ENCODE measurements at places on chromosomes 6 and 20.
A peak's percentile ranks its signal among the peaks of the same experiment; 100 is the strongest.

- no peak for DNase-seq
Observed at GRCh38 chr20:34618676-34619075, 58.2 kb downstream of the PIGU start.

- DNase-seq: no peak
Observed at GRCh38 chr6:30463651-30464618, 25.4 kb upstream of the HLA-E start.

- DNase-seq: no peak
Observed at GRCh38 chr6:36039112-36039511, 11.5 kb downstream of the MAPK14 start.

- DNase-seq: no peak
Observed at GRCh38 chr6:501891-502601, 110.5 kb downstream of the IRF4 start.

- no peak for DNase-seq
Observed at GRCh38 chr6:147227770-147228320, 23.6 kb downstream of the STXBP5 start.

- no peak for DNase-seq
Observed at GRCh38 chr6:5814116-5814515, 192.6 kb downstream of the NRN1 start.

- DNase-seq: no peak
Observed at GRCh38 chr20:55777641-55778040, 227.7 kb downstream of the CBLN4 start.

DNA sequence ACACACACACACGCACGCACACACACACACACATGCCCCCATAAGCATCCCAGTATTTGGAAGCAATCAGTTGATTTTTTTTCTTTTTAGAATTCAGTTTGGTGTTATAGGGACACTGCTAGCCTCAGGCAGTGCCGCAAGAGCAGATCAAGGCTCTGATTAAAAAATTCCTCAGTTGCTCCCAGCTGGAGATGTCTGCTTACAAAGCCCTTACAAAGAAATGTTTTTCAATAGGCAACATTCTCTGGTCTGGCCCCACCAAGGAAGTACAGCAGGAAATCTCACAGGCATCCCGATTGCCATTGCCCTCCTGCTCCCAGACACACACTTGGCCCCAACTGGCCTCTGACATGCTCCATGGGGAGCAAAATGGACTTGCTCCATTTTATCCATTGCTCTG lies 22.9 kb upstream of the CD83 start:
- no peak for DNase-seq

- no peak for DNase-seq
Observed at GRCh38 chr20:21609981-21610380, 95.5 kb upstream of the PAX1 start.

GRCh38 chr20:8368670-8369069 lies 236.6 kb downstream of the PLCB1 start:
- no peak for DNase-seq

- DNase-seq: no peak
Observed at GRCh38 chr6:73579389-73579788, 58.6 kb upstream of the EEF1A1 start.

GRCh38 chr6:21277601-21278374 lies 315.8 kb upstream of the SOX4 start:
- DNase-seq: no peak

GRCh38 chr6:52672412-52673025 lies 1.6 kb downstream of the TMEM14A start:
- DNase-seq: no peak

DNA sequence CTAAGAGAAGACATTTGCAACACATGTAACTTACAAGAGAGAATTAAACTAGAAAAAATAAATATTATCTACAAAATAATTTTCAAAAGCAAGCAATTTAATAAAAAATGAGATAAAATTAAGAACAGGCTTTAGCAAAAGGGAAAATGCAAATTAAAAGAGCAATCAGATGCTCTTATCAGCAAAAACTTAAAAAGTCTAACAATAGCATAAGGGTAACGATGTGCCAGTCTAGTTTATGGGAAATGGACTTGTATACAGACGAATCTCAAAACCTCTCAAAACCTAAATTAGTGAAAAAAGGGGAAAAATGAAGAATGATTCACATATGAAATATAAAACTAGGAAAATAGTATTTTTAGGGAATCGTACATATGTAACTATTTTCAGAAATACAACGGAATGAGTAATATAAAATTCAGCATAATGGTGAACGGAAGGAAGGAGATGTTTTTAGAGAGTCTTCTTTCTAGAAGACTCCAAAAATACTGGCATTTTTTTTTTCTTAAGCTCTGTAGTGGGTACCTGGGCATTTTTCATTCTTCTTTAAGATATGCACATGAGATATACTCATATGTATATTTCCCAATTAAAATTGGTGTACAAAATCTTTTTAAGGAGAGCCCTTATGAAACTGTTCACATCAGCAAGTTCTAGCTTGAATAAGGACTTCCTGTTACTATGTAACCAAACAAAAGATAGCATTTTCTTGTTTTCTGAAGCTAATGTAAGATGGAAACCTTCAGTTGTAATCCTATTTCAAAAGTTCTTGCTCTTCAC lies 927 bp upstream of the MANEA start:
- no peak for DNase-seq

DNA sequence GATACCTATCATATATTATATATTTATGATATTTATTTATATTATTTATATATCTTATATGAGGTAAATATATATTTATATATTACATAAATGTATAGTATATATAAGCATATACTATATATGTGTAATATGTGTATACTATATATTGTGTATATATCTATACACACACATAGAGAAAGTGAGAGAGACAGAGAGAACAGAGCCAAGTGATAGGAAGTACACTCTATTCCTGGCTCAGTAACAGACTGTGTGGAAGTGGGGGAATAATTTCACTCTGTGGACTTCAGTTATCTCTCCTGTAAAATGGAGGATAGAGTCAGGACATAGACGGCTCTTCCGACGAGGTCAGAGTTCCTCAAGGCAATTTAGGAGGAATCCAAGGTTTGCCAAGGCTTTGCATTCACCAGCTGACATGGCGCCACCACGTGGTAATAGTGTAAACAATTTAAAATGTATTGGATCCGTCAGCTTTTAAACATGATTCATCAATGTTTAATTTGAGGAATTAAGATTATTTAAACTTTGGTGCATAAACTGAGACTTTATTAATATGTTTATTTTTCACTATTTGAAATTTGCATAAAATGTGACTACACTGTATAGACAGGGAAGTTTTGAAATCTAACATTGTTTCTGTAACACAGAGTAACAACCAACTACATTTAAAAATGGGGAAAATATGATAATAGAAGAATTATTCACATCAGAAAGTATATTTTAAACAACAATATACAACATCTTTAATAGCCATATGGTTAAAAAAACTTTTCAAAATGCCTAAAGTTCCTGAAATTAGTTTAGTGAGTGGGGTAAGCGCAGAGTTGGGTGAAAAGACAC lies 75.4 kb upstream of the TMEM244 start:
- DNase-seq: no peak

GRCh38 chr20:25126204-25127029 lies 44.5 kb upstream of the VSX1 start:
- DNase-seq: no peak

DNA sequence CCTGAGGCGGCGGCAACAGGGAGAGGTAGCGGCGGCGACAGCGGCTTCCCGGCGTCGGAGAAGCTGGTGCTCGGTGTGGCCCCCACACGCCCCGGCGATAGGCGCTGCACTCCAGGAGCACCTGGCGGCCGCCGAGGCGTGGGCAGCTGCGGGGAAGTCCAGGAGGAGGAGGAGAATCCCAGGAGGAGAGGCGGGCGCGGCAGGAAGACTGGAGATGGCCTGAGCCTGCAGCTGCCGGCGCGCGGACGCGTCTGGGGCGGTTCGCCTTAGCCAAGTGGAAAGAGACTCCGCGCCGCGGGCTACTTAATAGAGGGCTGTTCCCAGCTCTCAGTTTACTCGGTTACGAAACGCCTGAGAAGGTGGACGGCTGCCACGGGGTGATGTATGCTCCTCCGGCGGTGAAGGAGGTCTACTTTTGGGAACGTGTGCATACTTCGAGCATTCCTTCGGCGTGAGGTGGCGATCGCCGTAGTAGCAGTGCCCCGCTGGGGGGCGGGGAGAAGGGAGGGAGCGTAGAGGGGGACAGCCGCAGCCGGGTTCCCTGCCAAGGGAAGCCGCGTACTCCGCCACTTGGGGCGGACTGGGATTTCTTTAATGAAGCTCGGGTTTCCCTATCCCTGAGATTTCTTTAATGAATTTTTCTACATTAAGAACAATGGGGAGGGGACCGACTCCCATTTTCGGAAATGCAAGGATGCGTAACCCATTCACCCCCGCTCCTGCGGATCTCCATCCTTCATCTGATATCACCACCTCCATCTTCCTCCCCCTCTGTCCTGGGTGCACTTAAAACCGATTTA lies at the start of gene COL12A1:
Gene COL12A1 (minus strand): TSS at position 278 of the 800 bp plus-strand sequence. CDS start 3,261 bp downstream, outside the sequence.
- DNase-seq: peak; percentile 16

DNA sequence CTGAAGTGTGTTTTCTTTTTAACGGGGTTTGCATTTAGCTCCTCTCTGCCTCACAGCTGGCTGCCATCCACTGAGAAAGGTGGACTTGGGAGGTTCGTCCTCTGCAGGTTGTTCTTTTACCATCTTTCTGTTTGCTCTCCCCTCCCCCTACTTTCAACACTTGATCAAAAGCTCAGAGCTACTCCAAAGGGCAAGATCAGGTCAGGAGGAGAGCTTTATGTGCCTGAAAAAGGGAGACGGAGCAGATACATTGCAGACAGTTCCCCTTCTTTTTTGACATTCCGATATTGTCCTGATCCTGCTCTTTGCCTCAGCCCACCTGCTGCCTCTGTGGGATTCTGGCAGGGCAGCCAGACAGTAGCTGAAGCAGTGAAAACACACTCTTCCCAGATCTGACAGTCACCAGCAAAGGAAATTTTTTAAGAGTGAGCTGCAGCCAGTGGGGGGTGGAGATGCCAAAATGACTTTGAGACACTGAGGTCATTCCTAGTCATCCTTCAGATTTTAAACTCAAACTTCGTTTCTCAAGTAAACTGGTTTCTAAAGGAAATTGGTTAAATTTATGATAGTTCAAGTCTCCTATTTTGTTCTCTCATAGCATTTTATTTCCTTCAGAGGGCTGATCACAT lies 26.5 kb downstream of the SMLR1 start:
- no peak for DNase-seq

DNA sequence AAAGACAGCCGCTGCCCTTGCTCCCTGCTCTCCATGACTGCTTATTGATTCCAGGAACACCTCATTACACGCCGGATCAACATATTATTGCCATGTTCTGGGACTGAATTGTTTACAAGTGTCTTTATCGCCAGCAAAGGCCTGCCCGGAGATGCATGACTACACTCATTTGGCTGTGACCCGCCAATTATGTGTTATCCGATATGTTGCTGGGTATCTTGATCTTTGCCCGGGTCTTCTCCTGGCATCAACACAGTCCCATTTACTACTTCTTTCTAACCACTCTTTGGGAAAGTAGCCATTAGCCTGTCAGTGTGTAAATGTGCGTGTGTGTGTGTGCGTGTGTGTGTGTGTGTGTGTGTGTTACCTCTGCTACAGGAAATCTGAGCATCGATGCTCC lies 15.4 kb downstream of the LINC00237 start:
- DNase-seq: no peak

- DNase-seq: peak; percentile 10
Observed at GRCh38 chr6:42075159-42075838, 25.0 kb downstream of the TAF8 start.

DNA sequence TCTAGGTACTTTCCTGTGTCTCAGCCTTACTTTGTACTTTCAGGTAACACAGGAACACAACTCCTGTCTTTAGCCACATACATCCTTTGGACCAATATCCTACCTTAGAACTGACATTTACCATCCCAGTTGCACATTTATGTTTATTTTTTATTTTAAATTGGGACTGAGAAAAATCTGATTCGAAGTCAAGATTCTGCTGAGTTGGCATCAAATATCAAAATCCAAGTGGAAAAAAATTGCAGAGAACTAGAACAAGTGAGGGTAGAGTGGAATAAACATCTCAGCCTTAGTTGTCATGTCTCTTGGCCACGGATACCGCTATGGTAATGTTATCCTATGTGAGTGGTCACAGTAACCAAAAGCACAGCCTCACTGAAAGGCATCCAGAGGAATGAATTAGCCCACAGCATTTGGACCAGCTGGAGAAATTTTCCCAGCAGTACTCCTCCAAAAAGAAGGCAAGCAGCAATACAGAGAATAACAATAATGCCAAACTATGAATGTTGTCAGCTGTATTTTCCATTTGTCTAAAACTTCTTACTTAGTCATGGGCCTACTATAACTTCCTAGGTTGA lies 17.6 kb upstream of the EYA4 start:
- DNase-seq: no peak

DNA sequence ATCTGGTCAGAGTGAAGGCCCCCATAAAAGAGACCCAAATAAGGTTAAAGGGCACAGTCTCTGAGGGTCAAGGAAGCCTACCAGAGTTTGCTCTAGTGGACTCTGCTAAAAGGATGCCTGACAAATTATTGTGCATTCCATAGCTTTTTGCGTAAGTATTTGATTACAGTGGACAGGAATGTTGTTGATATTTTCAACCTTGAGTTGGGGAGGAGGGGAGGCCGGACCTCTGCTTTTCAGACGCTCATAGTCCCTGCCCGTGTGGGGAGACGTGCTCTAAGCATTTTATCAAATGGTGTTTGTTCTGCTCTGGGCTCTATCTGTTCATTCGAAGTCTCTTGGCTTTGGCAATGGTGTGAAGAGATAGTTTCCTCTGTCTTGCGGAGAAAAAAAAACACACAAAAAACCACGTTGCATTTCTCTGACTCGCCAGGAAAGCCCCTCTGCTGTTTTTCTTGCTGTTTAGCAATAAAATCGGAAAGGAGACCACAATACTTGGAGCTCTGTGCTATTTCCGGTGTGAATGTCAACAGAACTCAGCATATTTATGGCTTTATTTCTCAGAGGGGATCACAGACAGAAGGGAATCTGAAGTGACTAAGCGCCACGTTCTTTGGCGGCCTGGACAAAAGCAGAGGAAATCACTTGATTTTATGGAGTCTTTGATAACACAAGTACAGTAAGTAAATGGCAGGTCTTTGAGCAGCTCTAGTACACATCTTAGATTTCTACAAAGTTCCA lies 159.8 kb downstream of the ZFP64 start:
- DNase-seq: no peak

- DNase-seq: no peak
Observed at GRCh38 chr20:50278684-50279531, 88.3 kb downstream of the CEBPB start.

DNA sequence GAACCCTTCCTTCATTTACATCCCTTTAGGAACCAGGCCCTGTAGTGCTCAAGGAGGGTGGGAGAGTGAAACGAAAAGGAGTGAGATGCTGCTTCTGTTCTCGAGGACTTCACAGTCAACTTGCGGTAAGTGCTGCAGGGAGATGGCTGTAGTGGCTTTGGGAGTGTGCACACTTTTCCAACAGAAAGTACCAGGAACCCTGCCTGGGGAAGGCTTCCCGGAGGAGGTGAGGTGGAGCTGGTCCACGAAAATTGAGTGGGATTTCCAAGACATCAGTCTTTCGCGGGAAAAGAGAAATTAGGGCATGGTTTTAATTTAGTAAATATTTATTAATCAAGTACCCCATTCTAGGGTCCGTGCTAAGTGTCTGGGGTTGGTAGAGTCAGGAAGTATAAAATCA lies 12.7 kb downstream of the TRIM31 start:
- DNase-seq: no peak
